Stimulated activated CD4-positive, alpha-beta T cell treated with anti-CD3 and anti-CD28 coated beads, Interleukin-1b, Interleukin-23, amount 100 ng/mL, for 1 hour (primary cell): ENCODE measurements at places on chromosomes 11 and 22.

DNA sequence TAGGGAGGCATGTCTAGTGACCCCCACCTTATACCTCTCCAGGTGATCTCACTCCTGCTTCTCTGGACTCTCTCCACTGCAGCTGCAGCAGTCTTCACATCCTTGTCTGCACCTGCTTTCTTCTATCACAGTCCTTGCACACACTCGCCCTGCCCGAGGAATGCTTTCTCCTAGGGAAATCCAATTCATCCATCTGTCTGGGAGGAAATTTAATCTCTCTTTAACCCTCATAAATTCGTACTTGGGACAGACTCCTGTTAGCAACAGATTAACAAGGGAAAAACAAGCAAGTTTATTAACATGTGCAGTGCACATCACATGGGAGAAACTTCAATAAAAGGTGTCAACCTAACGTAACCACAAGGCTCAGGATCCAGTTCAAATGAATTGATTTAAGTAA, 11.3 kb upstream of the RCN1 start:
- DNase-seq = no peak

- no peak for DNase-seq
Measured at GRCh38 chr11:128888034-128888985, 2.8 kb upstream of the KCNJ5 start.

DNA sequence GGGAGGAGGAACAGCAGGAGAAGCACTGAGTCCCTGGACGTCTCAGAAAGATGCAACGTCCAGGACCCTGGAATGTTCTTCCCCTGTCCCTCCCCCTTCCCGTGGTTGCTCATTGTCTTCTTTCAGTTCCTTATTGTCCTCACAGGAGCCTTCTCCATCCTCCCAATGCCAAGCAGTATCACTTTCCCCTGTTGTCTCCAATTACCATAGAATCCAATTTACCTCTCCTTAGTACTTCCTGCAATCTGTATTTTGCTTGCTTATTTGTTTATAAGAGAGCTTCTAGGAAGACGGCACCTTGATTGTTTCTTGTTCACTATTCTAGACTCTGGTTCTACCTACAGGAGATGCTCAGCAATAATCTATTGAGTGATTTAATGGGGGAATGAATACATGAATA, 1273.7 kb downstream of the LRRC4C start:
- DNase-seq = no peak

- DNase-seq = no peak
Measured at GRCh38 chr22:22616636-22617035, 27.8 kb upstream of the GGTLC2 start.

- no peak for DNase-seq
Measured at GRCh38 chr22:46446799-46447198, 90.6 kb downstream of the CELSR1 start.

DNA sequence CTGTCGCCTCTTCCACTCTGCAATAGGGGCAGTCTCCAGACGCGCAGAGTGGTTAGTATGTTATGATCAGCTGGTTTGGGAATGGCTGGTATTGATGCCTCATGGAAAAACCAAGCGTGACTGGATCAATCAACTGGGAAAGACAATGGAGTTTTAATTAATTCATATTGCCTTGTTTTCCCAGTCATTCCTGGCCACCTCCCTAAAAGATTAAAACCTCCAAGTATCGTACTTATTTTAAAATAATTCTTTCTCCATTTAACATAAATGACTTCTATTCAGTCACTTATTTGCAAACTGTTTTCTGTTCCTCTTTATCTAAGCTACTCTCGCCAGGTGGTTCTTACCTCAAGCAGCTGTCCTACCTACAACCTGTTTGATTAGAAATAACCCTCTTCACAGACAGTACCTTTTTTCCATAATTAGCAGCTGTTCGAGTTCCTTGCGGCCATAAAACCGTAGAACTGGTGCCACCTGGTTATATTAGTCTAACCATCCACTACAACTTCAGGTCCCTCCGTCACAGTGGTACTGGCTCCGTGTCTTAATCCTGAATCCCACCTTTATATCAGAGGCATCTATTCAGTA, 898 bp downstream of the ZNF215 start:
- no peak for DNase-seq

DNA sequence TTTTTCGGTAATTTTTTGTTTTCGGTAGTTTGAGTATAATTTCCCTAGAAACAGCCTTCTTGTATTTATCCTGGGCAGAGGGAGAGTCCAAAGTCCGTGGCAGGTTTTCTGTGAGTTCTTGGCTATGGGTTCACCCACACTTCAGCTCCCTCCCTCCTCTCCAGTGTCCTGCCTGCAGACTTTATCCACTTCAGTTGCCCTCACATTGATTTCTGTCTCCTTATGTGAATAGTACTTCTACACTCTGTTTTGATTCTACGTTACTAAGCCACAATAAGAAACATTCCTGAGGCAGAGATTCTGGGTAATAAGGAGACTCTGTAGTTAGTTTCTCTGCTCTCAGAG, 868.6 kb downstream of the METTL15 start:
- DNase-seq = no peak

DNA sequence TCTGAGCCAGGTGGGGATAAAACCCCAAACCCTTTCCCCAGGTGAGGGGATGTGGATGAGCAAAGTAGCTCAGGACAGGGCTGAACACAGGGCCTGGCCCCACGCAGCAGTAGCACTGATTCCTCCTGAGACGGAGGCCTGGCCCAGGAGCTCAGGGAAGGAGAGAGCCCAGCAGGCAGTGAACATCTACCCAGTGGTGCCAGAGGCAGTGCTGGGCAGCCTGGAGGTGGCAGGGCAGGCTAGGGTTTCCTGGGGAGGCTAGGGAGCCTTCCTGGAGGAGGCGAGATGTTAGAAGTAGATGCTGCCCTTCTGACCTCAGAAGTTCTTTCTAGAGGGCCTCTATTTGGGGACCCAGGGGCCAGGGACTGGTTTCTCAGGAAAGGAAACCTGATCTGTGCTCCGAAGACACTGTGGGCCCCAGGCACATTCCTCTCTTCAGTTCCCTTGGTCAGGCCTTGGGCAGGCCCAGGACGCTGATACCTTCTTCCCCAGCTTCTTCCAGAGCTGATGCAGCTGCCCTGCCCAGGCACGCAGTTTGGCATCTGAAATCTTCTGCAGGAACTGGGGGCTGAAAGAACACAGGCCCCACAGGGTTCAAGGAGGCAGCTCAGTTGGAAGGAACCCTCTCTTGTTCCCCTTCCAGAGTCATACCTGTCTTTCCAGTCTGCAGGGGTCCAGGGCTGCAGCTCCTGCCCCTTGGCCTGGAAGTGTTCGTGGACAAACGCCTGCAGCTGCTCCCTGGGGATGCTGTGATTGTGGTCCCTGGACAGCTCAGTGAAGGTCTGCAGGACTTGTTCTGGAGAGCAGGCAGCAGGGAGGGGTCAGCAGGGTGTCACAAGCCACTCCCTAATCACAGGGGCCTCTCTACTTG, 16.8 kb downstream of the TREH start:
- DNase-seq = no peak

GRCh38 chr11:61198361-61198760, 5.0 kb upstream of the PGA3 start:
- no peak for DNase-seq

GRCh38 chr11:121328967-121329679, 36.6 kb downstream of the SC5D start:
- DNase-seq = no peak
